ENCODE measurements at places on chromosomes 16 and 17.

DNA sequence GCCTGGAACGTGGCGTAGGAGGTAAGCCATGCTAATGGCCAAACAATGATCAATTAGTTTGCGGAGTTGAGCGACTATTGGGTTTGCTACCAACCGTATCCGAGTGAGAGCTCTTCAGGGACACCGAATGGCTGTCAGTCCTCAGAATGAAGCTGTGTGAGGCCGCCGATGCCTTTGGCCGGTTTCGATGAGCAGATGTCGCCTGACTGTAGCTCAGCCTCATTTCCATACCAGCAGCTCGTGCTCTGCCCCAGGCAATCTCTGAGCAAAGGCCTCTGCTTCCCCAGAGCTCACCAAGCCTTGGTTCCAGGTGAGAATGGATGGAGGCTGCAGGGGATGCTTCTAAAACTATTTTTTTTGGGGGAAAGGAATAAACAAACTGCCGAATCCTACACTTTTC, 111.7 kb upstream of the HS3ST4 start:
- no peak for DNase-seq

GRCh38 chr17:2402544-2402943, 1.7 kb upstream of the MNT start:
- DNase-seq = no peak

DNA sequence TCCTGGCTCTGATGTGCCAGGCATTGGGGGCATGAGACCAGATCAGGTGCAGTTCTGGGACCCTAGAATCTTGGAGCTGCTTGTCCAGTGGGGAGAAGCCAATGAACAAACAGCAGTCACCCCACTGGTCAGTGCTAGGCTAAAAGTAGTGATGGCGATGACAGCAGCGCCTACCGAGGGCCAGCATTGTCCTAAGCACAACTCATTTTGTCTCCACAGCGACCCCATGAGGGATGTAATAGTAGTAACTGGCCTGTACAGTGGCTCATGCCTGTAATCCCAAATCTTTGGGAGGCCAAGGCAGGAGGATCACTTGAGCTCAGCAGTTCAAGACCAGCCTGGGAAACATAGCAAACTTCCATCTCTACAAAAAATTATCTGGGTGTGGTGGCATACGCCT, 6.2 kb downstream of the SMCR8 start:
- no peak for DNase-seq

GRCh38 chr16:85552980-85553435, 60.1 kb upstream of the GSE1 start:
- DNase-seq = no peak

- no peak for DNase-seq
Measured at GRCh38 chr16:68744744-68745280, 7.7 kb downstream of the CDH1 start.

DNA sequence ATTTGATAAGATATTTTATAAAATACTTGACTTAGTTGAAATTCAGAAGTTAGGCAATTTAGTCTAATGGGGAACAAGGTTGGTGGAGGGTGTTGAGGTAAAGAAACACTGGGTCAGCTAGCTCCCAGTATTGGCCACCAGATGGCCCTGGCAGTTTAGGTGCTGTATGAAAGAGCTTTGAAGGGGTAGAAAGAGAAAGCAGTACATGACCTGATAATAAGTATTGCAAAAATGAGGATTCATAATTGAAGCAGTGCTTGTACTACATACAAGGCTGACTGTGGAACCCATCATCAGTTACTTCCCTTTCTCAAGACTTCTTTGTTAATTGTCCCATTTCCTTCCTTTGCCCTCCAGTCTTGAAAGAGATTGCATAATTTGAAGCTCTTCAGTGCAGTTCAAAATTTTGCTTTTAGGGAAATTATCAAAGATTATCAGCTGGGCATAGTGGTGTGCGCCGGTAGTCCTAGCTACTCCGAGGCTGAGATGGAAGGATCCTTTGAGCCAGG, 29.4 kb downstream of the TANC2 start:
- DNase-seq = no peak

- no peak for DNase-seq
Measured at GRCh38 chr16:17850581-17851250, 380.0 kb upstream of the XYLT1 start.

- DNase-seq = no peak
Measured at GRCh38 chr17:10077561-10078299, 120.7 kb downstream of the GAS7 start.

DNA sequence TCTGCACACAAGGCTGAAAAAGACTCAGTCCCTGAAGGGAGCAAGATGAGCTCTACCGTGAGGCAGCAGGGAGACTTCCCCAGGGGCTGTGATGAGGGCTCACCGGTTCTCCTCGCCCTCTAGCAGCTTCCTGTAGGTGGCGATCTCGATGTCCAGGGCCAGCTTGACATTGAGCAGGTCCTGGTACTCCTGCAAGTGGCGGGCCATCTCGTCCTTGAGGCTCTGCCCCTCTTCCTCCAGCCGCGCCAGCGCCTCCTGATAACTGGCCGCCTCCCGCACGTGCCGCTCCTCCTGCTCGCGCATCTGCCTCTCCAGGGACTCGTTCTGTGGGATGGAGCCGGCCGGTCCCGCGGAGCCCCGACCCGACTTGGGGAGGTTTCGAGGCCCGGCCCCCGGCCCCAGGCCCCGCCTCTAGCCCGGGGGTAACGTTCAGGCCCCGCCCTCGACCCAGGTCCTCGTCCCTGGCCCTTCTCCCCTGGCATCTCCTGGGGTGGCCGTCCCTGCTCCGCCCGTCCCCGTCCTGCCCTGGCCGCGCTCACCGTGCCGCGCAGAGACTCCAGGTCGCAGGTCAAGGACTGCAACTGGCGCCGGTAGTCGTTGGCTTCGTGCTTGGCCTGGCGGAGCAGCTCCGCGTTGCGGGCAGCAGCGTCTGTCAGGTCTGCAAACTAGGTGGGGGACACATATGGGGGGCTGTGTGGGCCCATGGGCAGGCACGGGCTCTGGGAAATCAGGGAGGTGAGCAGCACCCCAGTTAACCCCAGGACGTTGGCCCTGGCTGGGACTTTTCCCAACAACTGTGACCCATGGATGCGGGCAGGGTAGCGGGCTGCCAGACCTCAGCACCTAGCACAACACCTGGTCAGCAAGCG, 3.9 kb downstream of the GFAP start:
- no peak for DNase-seq

GRCh38 chr16:78184238-78185183, 85.1 kb downstream of the WWOX start:
- DNase-seq = no peak

- no peak for DNase-seq
Measured at GRCh38 chr17:39057701-39058206, 90.6 kb upstream of the FBXO47 start.

DNA sequence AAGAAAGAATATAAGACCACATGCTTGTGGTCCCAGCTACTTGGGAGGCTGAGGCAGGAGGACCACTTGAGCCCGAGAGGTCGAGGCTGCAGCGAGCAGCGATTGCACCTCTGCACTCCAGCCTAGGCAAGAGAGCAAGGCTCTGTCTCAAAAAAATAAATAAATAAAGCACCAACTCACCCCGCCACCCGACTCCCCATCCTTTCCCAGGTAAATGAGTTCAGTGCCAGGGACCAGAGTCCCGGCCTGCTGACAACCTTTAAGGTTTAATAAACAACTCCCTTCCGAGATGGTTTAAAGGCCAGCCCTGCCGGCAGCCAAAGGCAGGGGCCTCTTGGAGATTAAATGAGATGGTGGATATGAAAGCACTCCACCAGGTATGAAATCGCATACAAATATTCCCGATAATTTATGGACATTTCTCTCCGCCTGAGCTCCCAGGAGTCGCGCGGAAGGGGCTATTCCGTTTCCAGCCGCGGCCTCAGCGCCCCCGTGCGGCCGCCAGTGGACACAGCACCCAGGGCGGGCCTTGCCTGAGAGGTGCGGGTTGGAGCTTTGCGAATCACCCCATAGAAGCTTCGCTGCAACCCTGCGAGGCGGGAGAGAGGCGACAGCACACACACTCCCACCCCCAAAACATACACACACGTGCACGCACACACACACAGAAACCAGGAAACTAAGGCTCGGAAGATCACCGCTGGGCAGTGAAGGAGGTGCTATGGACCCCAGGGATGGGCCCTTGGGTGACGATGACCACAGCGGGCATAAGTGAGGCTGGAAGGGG, 4.0 kb upstream of the RPL38 start:
- DNase-seq = peak; percentile 47

DNA sequence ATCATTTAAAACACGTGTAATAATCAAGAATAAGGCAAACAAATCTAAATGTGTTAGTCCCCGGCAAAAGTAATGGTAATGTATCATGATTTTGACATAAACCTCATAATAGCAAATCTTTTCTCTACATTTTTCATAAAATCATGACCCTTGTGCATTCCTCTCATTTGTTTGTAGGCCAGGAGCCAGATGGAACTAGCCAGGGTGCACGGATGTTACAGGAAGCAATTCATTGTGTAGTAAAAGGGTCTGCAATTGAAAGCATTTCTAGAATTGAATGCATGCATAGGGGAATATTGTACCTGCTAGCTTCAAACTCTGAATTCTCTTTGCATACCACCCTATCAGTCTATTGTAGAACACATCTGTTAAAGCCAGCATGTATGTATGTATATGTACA, 66.6 kb downstream of the CNTNAP4 start:
- DNase-seq = no peak

DNA sequence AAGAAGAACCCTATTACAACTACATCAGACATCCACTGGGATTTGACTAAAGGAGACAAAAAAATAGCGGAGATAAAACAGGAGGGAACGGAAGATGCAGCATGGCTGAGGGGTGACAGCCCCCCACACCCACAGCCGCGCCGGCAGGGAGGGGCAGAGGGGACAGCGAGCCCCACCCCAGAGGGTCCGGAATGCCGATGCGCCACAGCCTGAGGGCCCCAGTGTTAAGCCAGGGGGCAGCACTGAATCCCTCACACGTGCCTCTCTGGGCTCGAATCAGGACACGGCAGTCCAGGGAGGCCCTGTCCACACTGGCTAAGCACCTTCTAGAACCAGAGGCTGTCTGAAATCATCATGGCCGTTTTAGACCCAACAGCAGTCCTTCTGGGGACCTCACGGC, 18.8 kb downstream of the MAP1LC3B start:
- no peak for DNase-seq

DNA sequence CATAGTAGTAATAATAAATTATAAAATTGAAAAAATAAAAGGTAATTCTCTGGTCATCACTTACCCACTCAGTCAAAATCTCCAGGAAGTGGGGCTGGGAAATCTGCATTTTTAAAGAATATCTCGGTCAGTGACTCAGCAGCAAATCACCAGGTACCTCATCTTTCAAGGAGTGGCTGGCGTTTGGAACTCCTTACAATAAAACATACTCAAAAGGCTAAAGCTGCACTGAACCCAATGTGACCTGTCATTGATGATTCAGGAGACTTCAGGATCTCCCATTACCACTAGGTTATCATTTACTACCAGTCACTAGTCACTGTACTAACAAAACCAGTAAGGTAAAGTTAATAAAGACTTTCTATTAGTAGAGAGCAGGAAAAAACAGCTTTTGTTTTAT, 21.5 kb upstream of the RFFL start:
- DNase-seq = no peak

DNA sequence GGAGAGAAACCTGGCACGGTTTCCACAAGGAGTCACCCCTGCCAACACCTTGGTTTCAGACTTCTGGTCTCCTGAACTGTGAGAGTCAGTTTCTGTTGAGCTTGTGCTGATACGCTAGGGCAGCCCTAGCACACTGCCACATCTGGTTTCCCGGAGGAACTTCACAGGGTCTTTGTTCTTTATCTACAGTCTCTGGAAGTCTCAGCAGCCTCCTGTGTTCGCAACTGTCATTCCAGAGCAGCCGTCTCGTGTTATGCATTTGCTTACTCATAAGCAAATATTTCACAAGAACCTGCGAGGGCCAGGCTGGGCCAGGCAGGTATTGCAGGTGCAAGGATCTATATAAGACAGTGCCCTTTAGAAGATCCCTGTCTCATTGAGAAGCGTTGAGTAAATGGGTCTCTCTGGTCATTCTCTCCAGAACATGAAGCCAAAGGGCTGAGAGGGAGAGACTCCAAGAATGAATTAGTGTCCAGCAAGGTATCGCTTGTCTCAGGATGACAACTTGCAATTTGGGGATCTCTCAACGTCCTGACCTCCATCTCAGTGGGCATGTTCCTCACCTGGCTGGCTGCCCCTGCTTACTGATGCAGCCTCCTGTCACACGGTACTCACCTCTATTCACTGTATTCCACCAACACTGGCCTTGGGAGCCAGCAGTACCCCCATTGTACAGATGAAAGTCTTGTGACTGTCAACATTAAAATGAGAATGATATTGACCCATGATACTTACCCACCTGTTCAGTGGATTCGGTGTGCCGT, 141.2 kb downstream of the WWOX start:
- DNase-seq = no peak

DNA sequence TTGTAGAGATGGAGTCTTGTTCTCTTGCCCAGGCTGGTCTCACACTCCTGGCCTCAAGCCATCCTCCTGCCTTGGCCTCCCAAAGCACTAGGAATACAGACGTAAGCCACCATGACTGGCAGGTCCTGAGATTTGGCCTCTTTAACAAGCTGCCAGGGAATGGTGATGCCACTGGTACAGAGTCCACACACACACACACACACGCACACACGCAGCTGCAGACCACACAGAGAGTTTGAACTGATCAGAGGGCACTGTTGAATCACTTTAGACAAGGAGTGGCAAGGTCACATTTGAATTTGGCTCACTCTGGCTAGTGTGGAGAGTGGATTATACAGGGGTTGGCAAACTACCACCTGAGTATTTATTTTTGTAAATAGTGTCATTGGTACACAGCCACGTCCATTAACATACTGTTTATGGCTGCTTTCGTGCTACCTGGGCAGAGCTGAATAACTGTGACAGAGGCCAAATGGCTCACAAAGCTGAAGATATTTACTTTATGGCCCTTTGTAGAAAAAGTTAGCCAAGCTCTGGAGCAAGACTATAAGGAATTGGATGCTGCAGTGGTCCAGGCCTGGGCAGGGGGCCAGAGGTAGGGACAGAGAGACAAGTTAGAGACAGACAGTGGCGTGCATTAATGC, 9.9 kb downstream of the ITPRIPL2 start:
- DNase-seq = no peak

DNA sequence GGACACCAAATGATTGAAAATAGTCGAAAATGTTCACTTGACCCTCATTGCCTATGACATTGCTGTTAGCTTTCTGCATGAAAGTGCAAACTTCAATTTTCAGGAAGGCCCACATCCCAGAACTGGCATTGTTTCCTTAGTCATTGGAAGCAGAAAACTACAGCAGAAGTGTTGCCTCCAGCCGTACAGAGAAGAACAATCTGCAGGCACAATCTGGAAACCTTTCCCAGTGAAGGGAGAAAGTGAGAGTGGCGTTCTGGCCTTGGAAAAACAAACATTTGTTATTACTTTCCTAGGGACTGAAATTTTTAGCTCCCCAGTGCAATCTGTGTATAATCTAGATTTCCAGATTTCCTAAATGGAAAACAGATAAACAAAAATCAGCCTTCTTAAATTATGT, 529.5 kb upstream of the RBFOX1 start:
- no peak for DNase-seq

Measured in tibial nerve (tissue), 4 donors.